ENCODE measurements at places on chromosomes 6 and 20. TPM values are rescaled to one million over a fixed set of nuclear protein-coding genes. Genes with fewer than 3 reads are reported as not detected.

IL20RA gene
- total RNA-seq, result 13.4 TPM

SUPT3H gene
- 2.8 TPM for total RNA-seq

DNA sequence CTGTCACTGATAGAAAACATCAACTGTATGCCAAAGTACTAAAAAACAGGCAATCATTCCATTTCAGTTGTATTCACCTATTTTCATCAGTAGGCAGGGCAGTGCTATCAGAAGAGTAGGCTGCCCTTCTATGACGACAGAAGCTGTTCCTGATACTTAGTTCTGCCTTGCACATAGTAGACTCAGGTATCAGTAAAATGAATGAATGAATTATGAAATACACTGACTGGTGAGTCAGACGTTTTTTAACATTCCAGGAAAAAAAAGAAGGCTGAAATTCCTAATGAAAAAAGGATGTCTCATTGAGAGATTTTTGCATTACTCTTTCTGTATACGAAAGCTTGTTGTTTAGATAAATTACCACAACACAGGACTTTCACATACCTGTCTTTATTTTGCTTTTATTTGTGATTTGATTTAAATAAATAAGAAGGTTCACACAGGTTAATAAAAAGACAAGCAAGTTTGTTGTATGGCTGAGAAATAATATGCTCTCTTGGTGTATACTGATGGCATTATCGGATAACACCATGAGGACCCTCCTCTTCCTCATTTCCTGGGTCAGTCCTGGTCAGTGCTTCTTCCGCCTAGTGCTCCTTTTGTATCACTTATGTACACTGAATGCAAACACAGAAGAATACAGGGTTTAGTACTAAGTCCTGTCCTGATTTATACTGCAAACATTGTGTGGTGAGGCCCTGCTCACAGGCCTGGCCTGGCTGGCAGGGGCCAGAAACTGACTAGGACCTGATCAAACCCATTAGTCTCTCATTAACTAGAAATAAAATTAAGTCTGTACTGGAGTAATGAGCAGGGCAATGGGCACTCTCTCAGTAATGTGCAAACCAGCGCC is 39.4 kb upstream of the SPDEF start:
- DNase-seq, result no peak

GRCh38 chr6:49384904-49385303 is 78.1 kb downstream of the MMUT start:
- DNase-seq, result no peak

DNA sequence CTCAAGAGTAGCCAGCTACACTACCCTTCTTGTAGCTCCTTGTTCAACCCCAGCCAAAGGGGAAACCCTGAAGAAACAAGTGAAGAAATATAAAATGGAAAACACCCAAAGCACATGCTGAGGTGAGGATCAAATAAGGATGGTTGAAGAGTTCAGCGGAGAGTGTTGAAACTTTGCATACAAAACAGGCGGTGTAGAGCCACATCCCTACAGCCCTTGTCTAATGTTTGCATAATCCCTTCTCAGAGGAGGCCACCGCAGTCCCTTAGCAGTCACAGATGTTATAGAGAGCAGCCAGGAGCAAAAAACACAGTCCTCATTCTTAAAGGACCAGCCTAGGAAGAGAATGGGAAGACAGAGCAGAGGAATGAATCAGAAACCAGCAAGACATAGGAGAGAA is 350.7 kb upstream of the SASH1 start:
- DNase-seq, result no peak

DNA sequence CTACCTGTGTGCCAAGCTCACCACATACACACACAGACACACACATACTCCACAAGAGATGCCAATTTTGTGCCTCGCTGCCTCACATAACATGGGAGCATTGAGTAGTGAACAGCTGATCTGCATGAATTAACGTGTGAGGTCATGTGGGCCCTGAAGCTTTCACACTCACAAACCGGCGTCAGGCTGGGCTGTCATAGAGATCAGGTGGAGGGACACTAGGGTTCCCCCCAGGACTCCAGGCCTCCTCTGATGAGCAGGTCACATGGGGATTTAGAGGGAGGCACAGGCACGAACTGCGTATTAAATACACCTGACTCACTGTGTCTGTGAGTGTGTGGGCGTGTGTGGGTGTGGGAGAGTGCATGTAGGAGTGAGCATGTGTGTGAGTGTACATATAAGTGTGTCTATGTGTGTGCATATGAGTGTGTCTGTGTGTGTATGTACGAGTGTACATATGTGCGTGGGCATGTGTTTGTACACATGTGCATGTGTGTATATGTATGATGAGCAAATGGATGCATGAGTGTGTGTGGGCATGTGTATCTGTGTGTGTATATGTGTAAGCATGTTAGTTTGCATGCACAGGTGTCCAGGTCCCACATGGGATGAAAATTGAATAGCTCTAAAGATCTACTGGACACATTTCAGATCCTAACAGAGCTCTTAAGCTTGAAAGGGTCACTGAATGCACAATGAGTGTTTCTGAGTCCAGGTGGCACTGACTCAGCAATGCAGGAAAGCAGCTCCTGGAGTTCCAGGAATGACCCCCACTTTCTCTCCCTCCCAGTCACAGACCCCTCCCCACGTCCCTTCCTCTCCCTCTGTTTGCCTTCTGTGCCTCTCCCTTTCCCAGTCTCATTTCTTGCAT is 336.6 kb downstream of the PREX1 start:
- no peak for DNase-seq

GRCh38 chr20:2131366-2131765 is 29.7 kb downstream of the STK35 start:
- no peak for DNase-seq

GRCh38 chr6:131488780-131489179 is 84.2 kb upstream of the ARG1 start:
- no peak for DNase-seq

- peak; percentile 34 for DNase-seq
Observed at GRCh38 chr20:25288291-25289181, 40.7 kb downstream of the PYGB start.

- no peak for DNase-seq
Observed at GRCh38 chr6:75221116-75221515, 15.3 kb upstream of the COL12A1 start.

DNA sequence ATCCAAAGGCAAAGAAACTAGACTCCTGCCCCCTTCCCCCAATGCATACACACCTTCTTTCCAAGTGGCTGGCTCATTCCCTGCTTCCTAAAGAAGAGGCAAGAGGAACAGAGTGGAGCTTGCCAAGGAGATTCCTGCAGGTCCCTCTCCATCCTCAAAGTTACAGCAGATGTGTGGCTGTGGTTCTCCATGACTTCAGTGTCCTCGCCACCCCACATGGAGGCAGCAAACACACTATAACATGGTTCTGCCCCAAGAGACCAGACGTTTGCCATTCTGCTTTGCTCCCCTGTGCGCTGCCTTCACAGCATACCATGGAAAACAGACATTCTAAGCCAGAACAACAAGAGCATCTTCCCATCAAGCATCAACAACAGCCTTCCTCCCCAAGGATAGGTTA is 84.4 kb downstream of the BACH2 start:
- DNase-seq, result no peak
